ENCODE measurements at places on chromosomes 2 and 18.

DNA sequence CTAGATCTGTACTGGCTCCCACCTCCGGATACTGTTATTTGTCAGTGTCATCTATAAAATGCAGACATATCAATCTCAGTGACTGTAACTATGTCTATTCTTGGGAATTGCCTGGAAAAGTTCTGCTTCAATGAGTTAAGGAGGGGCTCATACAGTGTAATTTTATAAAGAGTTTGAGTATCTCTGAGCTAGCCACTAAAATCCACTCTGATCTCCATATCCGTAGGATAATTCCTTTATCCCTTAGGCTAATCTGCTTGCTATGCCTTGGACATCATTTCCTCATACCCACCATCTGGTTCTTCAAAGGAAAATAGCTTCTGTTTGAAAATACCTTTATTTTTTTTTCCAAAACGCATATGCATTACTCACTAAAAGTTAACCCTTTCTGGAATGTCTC, 863.2 kb downstream of the SUCLG1 start:
- DNase-seq, result no peak

GRCh38 chr2:174399171-174399570, 3.6 kb downstream of the SCRN3 start:
- no peak for DNase-seq

DNA sequence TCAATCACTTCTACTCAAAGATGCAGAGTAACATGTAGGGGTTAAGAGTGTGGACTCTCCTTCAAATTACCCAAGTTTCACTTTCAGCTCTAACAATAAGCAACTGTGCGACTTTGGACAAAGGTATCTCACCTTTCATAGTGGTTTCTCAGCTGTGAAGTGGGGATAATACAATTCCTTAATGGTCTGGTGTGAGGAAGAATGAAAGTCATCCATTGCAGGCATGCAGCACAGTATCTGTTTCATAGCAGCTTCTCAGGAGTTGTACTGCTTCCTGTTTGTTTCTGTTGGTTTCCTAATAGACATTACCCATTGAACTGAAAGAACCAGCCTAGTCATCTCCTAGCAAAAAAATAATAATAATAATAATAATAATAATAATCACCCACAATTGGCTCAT, 74.4 kb downstream of the DDX18 start:
- no peak for DNase-seq

- no peak for DNase-seq
Measured at GRCh38 chr2:158021226-158021625, 80.5 kb upstream of the UPP2 start.

- no peak for DNase-seq
Measured at GRCh38 chr2:98489486-98489885, 44.8 kb downstream of the INPP4A start.

DNA sequence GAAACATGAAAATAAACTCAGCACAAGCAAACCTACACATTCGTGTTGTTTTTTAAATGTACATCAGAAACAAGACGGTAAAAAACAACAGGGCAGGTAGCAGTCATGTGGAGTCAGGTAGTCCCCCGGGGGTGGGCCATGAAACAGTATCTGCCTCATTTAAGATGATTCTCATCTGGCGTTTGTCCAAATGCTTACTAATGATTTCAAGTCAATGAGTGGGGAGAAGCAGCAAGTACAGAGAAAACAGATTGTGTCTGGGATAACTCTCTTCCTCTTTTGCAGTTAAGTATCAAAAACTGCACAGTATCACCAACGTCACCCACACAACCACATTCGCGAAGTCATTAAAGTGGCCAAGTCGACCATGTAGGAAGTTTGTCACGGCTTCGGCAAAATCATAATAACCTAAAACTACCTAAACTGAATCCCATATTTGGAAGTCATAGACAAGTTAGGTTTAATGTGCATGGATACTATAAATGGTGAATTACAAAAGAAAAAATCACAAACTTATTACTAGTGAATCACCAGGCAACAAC, 1.3 kb downstream of the LAPTM4A start:
- DNase-seq, result peak; percentile 34

- DNase-seq, result no peak
Measured at GRCh38 chr2:112622528-112622849, 23.2 kb upstream of the SLC20A1 start.

DNA sequence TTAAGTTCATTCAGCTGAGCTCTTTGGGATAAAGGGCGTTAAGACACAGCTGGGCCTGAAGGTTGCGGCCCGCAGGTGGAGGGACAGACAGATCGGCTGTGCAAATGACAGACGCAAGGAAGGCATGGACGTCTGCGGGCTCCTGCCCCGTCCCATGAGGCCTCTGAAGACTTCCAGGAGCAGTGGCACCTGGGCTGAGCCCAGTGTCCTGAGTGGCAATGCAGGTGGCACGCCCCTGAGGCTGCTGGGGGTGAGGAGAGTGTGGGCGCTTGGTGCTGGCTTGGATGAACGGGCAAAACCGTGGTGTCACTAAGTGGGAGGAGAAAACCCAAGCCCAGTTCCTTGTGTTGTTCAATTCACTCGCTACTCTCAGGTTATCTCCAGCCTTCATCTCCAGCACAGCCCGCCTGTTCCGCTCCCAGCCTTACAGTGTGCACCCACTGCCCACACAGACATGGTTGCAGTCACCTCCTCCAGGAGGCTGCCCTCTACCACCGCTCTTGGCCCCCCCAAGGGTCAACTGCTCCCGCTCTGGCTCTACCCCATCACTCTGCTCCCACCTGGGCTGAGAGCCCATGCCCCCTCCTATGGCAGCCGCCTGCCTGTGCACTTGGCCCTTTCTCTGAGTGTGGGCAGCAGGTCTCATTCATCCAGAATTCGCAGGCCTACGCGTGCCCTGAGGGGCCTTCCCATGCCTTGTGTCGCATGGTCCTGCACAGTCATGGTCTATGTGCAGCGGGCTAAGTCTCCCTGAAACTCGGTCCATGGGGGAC, 50.3 kb downstream of the PTGR3 start:
- no peak for DNase-seq

- DNase-seq, result no peak
Measured at GRCh38 chr2:215949991-215950404, 63.4 kb downstream of the MREG start.

DNA sequence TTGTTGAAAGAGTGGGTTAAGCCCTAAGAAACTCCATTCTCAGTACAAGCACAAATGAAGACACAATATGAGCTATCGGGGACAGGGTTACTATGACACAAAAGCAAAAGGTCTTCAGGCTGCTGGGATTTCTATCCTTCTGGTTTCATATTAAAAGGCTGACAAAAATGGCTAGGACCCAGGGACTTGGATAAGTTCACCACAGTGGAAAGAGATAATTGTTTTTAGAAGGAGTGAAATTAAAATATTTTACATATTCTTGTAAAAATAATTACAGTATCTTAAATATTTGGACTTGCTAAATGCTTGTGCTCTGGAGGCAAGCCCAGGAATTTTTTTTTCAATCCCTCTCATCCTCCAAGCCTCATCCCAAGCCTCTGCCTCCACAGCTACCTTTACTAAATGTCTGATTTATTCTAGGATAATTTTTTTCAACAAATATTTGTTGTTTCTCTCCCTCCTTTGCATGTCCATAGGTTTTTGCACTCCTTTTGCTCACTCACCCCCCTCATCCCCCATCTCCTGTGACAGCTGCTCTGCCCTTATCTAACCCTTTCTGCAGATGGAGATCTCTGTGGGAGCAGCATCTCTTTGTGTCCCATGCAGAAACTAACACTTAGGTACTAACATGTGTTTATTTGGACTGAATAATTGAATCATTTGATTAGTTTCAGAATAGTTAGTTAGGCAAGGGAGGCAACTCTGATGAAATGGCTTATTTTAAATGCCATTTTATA, 47.8 kb upstream of the NABP1 start:
- DNase-seq, result no peak

- DNase-seq, result no peak
Measured at GRCh38 chr2:14756981-14757657, 124.6 kb downstream of the LRATD1 start.

GRCh38 chr2:133666621-133667020, 98.4 kb upstream of the NCKAP5 start:
- DNase-seq, result no peak

- DNase-seq, result no peak
Measured at GRCh38 chr2:188884046-188884445, 90.1 kb upstream of the COL3A1 start.

GRCh38 chr2:72689579-72690195, 136.1 kb downstream of the EXOC6B start:
- DNase-seq, result no peak

- DNase-seq, result no peak
Measured at GRCh38 chr2:10406491-10407188, 41.5 kb downstream of the ODC1 start.

- no peak for DNase-seq
Measured at GRCh38 chr2:190583507-190584337, 49.2 kb upstream of the NEMP2 start.

GRCh38 chr2:129784486-129784885, 195.0 kb upstream of the RAB6C start:
- no peak for DNase-seq

DNA sequence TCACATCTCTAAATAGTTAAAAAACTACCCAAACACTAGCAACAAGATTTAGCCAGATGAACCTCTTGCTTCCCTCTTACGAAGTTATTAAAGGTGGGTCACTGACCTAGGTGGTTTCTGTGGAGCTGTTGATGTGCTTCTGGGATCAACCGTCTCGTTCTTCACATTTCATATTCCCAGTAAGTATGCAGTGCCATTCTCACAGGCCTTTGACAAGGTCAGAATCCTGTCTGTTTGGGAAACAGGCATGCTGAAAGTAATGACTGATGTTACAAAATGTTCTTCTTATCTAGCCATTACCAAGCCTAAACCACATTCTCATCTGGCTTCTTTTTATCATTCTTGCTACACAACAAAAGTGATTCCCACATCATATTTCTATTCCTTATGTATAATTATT, 70.3 kb downstream of the WDR7 start:
- DNase-seq, result no peak

DNA sequence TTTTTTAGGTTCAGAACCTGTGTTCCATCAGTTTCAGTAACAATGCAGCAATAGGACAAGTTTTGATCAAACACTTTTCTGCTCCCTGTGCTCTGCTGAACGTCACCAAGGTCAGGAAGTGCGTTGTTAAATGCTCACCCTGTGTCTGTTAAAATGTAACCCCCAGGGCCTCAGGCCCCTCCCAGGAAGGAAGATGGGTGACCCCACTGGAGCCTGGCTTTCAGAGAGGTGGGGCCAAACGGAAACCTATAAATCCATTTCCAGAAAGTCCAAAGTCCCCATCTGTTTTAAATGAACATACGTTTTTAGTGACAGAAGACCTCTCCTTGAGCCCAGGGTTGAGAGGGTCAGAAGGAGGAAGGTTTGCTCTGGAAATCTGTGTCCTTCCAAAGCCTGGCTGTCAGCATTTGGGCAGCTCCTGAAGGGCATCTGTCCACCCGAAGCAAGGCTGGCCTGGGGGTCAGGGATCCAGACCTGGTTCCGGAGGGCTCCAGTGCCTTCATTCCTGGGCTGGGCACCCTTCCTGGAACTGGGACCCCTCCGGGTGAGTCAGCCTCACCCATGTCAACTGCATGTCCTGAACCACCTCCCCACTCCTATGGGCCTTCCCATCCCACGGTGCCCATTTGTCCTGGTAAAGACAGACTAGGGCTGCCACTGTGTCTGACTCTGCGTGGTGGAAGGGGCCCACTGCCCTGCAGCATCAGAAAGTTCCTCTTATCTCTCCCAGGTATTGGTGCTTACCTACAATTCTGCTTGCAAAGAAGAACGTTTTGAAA, 117.4 kb upstream of the COPS8 start:
- DNase-seq, result peak; percentile 24

GRCh38 chr2:160826496-160826895, 332.9 kb upstream of the RBMS1 start:
- DNase-seq, result no peak

GRCh38 chr2:79669714-79670113, 156.9 kb downstream of the CTNNA2 start:
- no peak for DNase-seq

GRCh38 chr2:127632592-127633489, 13.1 kb upstream of the GPR17 start:
- no peak for DNase-seq

GRCh38 chr2:233395687-233396086, 41.4 kb downstream of the DGKD start:
- DNase-seq, result no peak

GRCh38 chr18:32674491-32674890, 98.3 kb downstream of the KLHL14 start:
- no peak for DNase-seq

DNA sequence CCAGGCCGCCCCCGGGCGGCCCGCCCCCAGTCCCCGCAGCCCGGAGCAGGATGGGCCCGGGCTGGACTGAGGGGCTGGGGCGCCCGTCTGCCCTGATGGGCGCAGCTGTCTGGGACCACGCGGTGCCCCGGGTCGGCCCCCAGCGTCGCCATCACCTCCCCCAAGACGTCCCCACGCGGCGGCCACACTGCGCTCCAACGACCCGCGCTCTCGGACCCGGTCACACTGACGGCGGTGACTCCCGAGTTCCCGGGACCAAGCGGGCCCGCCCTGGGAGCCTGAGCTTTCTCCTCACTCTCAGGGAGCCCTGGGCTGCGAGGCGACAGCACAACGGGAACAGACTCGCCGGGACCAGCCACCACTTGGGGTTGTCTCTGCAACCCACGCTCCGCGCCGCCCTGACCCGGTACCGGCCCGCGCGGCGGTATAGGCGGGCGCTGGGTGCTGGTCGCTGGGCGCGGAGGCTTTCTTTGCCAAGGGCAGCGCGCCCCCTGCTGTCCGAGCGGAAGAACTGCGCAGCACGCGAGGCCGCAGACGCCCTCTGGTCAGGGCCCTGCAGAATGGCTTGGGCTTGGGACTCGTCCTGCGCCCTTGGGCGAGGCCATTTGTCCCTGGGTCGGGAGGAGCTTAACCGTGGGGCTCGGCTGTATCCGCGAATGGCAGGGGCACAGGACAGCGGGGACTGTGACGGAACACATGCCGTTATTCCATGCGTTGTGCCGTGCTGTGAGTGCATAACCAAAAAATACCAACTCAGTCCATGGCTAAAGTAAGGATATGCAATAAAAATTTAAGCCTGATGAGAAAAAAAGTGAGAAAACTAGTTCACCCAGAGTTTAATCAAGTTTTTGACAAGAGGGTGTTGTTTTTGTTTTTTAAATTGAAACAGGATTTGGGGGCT, 54.8 kb upstream of the ANKRD62 start:
- DNase-seq, result peak; percentile 80

GRCh38 chr18:44510390-44510789, 170.3 kb upstream of the SETBP1 start:
- no peak for DNase-seq
